A549 treated with GW870086 at 1 μM for 4 hours (cell line): ENCODE measurements at places on chromosomes 12 and 14. TPM values are rescaled to one million over a fixed set of nuclear protein-coding genes. Genes with fewer than 3 reads are reported as not detected.

The TMEM233 gene
- 0.03 to 0.29 TPM (median 0.05 TPM) in 5 replicates for total RNA-seq

The SPIC gene
- total RNA-seq: not detected in 5 replicates

The NUDT4 gene
- 24.0 to 33.3 TPM (median 30.1 TPM) in 5 replicates for total RNA-seq

The RERG gene
- total RNA-seq: 0.09 to 0.20 TPM (median 0.13 TPM) in 5 replicates

The TAS2R20 gene
- 0.09 to 0.21 TPM in 2 of 5 replicates, not detected in the others for total RNA-seq

The SLC25A47 gene
- not detected in 5 replicates for total RNA-seq

The PARP2 gene
- 17.2 to 23.2 TPM (median 19.6 TPM) in 5 replicates for total RNA-seq

The VRTN gene
- total RNA-seq: not detected in 5 replicates

The ERP27 gene
- total RNA-seq: not detected in 5 replicates

The TAS2R42 gene
- total RNA-seq: not detected in 5 replicates

The NAV3 gene
- 4.3 to 12.1 TPM (median 9.2 TPM) in 5 replicates for total RNA-seq

The RPL10L gene
- not detected in 5 replicates for total RNA-seq

The TOMM20L gene
- total RNA-seq: not detected in 5 replicates

The RHOJ gene
- not detected in 5 replicates for total RNA-seq

The IFNG-AS1 gene
- total RNA-seq: not detected in 5 replicates

The ENDOU gene
- not detected in 5 replicates for total RNA-seq

The RFX4 gene
- total RNA-seq: not detected in 5 replicates

The CD4 gene
- total RNA-seq: not detected in 5 replicates

The SLCO1B1 gene
- total RNA-seq: 0.19 to 0.46 TPM (median 0.29 TPM) in 5 replicates

The NTF3 gene
- 0.09 TPM in 1 of 5 replicates, not detected in the others for total RNA-seq

The GLT1D1 gene
- total RNA-seq: not detected in 5 replicates

The KLRC2 gene
- 1.7 to 2.4 TPM (median 2.1 TPM) in 5 replicates for total RNA-seq

The INSM2 gene
- total RNA-seq: 0.03 to 0.11 TPM (median 0.05 TPM) in 3 of 5 replicates, not detected in the others

The UBE2N gene
- 147 to 186 TPM (median 163 TPM) in 5 replicates for total RNA-seq

The HOXC5 gene
- total RNA-seq: 0.38 to 1.3 TPM (median 0.61 TPM) in 5 replicates

The KRT2 gene
- not detected in 5 replicates for total RNA-seq

The LUM gene
- total RNA-seq: 0.28 to 0.51 TPM (median 0.31 TPM) in 4 of 5 replicates, not detected in the other

The FAM216A gene
- total RNA-seq: 17.3 to 20.6 TPM (median 18.0 TPM) in 5 replicates

The BHLHE41 gene
- total RNA-seq: 0.42 to 0.86 TPM (median 0.71 TPM) in 5 replicates

The TMPO gene
- total RNA-seq: 65.7 to 92.2 TPM (median 79.6 TPM) in 5 replicates

The AHSA1 gene
- 213 to 280 TPM (median 245 TPM) in 5 replicates for total RNA-seq

The PROX2 gene
- total RNA-seq: not detected in 5 replicates

The BICDL1 gene
- total RNA-seq: 2.5 to 4.7 TPM (median 4.4 TPM) in 5 replicates

The SDS gene
- 0.34 to 1.1 TPM (median 0.82 TPM) in 5 replicates for total RNA-seq

The ZDHHC22 gene
- total RNA-seq: 0.18 to 0.35 TPM (median 0.23 TPM) in 5 replicates

The KANSL2 gene
- total RNA-seq: 36.2 to 49.6 TPM (median 38.7 TPM) in 5 replicates

The CLEC2A gene
- total RNA-seq: not detected in 5 replicates

The EPS8 gene
- total RNA-seq: 38.1 to 49.0 TPM (median 44.8 TPM) in 5 replicates

The WNT1 gene
- 0.24 TPM in 1 of 5 replicates, not detected in the others for total RNA-seq

The FLVCR2 gene
- 5.4 to 6.8 TPM (median 6.4 TPM) in 5 replicates for total RNA-seq

The SLC15A4 gene
- 19.5 to 26.9 TPM (median 25.6 TPM) in 5 replicates for total RNA-seq

The STYK1 gene
- total RNA-seq: 0.15 to 0.61 TPM (median 0.30 TPM) in 5 replicates

The FOXG1 gene
- total RNA-seq: 0.10 to 0.19 TPM (median 0.14 TPM) in 5 replicates

The PRH2 gene
- total RNA-seq: not detected in 5 replicates
